Activated CD8-positive, alpha-beta T cell treated with anti-CD3 and anti-CD28 coated beads, Interleukin-2, amount 10 ng/mL, durations not matched to agents 7 days and 5 days (primary cell): ENCODE measurements at places on chromosomes 7 and 10.

GRCh38 chr10:132590752-132591121, 53.1 kb downstream of the INPP5A start:
- DNase-seq: no peak
- no peak overlapping the region for H3K27ac ChIP-seq
- peaks cover 50% of the 10 kb centered on the region for H3K36me3 ChIP-seq
- H3K4me3 ChIP-seq: no peak overlapping the region
- H3K4me1 ChIP-seq: peaks cover 57% of the 10 kb centered on the region

DNA sequence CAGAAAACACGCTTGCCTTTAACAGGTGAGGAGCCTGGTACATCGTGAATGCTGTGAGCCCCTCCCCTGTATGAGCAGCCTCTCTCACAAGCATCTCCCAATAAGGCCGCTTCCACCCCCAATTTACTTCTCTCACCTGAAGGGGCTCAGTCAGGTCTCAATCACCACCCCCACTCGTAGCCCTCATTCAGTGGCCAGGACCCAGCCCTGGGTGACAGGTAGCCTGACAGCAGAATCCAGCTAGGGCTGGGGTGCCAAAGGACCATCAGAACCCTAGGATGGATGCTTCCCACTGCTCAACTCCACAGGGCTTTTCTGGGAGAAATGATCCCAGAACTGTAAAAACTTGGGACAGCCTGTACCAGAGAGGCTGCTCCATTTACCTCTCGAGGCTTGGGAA, 6.4 kb upstream of the NDST2 start:
- no peak for DNase-seq
- no peaks in the 10 kb centered on the region for H3K27me3 ChIP-seq
- H3K27ac ChIP-seq: peak overlapping the region; percentile 15
- H3K4me1 ChIP-seq: no peaks in the 10 kb centered on the region

DNA sequence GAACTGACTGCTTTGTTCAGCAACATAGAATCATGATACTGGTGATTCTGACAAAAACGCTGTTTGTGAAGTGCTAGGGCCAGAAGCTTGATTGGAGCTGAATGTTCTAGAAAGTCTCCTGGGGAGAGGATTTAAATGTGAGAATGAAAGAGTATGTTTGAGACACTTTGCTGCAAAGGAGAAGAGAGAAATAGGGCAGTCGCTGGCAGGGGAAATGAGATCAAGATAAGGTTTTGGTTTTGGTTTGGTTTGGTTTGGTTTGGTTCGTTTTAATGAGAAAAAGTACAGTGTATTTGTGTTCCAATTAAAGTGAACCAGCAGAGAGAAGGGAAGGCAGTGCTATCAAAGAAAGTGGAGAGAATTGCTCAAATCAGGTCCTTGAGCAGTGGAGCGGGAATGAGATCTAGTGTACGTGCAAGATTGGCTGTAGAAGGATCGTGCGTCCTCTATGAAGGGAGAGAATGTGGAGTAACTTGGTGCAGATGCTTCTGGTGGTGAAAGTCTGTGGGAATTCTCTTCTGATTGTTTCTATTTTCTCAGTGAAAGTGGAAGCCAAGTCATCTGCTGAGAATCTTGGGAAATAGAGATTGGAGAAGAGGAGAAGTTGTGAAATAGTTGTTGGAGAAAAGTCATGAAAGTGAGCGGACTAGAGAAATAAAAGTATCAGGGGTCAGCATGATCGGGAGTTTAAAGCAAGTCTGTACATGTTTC, 270.5 kb downstream of the CCDC3 start:
- no peak overlapping the region for H3K4me3 ChIP-seq
- H3K27me3 ChIP-seq: no peaks in the 10 kb centered on the region
- no peak overlapping the region for H3K27ac ChIP-seq
- no peaks in the 10 kb centered on the region for H3K4me1 ChIP-seq
- DNase-seq: no peak
- no peaks in the 10 kb centered on the region for H3K36me3 ChIP-seq

DNA sequence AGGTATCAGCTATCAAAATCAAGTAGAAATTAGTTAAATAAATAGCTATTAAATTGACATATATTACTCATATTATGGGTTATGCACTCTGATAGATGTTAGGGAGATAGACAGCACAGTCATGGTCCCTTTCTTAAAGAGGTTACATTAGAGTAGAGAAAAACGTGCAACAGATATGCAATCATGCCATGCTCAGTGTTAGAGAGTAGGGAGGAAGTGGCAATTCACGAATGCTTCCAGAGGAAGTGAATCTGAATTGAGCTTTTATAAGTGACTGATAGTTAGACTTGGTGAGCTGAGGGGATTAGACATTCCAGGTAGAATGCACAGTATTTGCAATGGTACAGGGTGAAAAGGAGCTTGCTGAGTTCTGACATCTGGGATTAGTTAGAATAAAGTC, 349.8 kb downstream of the NXPH1 start:
- DNase-seq: no peak
- H3K36me3 ChIP-seq: no peaks in the 10 kb centered on the region
- no peak overlapping the region for H3K4me3 ChIP-seq
- H3K27ac ChIP-seq: no peak overlapping the region

DNA sequence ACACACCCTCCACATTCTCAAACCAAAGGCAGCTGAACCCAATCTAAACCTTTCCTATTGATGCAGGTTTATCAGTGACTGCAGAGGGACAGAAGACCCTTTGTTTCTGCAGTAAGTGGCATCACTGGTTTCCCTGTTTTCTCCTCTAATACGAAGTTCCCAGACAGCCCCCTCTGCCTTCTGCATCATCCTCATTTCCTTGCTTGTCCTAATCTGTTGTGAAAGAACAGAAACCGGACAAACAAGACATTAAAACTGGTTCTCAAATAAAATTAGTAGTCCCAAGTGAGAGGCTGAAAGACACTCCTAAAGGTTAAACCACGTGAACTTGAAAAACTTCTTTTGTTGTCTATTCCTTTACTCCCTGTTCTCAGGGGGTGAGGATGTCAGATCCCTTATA, 10.1 kb upstream of the ADRB1 start:
- H3K36me3 ChIP-seq: no peaks in the 10 kb centered on the region
- H3K4me3 ChIP-seq: no peak overlapping the region
- peaks cover 64% of the 10 kb centered on the region for H3K27me3 ChIP-seq
- peaks cover 9% of the 10 kb centered on the region for H3K4me1 ChIP-seq
- DNase-seq: no peak

DNA sequence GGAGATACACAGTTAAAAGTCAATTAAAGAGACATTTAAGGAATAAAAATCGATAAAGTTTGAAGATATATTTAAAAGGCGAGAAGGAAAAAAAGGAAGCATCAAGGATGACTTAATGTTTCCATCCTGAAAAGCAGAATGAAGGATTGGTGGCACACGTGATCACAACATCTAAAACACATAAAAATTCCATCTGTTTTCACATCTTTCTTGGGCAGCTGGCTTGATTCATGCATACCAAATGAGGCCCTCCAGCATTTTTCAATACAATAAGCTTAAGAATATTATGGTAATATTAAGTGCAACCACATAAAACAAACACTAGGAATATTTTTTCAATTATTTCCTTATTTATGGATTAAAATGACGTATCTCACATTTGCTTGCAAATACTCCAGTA, 112.6 kb downstream of the TPK1 start:
- no peaks in the 10 kb centered on the region for H3K36me3 ChIP-seq
- no peaks in the 10 kb centered on the region for H3K4me1 ChIP-seq
- no peak overlapping the region for H3K27ac ChIP-seq
- no peak overlapping the region for H3K4me3 ChIP-seq
- no peak for DNase-seq

DNA sequence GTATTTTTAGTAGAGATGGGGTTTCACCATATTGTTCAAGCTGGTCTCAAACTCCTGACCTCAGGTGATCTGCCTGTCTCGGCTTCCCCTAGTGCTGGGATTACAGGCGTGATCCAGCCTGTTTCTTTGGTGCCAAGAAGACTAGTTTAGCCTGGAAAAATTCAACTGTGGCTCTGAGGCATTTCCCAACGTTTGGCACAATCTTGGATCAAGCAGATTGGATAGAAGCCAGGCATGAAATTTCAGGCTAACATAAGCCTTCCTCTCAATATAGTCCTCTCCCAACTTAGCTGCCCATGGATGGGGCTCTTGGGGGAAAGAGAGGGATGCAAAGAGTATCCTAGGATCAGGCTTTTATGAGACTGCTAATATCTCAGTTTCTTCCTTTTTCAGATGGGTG, 53.8 kb downstream of the APBB1IP start:
- peaks cover 66% of the 10 kb centered on the region for H3K36me3 ChIP-seq
- H3K4me3 ChIP-seq: no peak overlapping the region
- H3K27me3 ChIP-seq: no peaks in the 10 kb centered on the region
- H3K27ac ChIP-seq: no peak overlapping the region
- DNase-seq: no peak

GRCh38 chr7:41910940-41911600, 208.2 kb upstream of the INHBA start:
- peaks cover 10% of the 10 kb centered on the region for H3K27me3 ChIP-seq
- H3K4me1 ChIP-seq: no peaks in the 10 kb centered on the region
- H3K36me3 ChIP-seq: no peaks in the 10 kb centered on the region

- H3K36me3 ChIP-seq: no peaks in the 10 kb centered on the region
- H3K27me3 ChIP-seq: no peaks in the 10 kb centered on the region
- H3K4me1 ChIP-seq: no peaks in the 10 kb centered on the region
- DNase-seq: no peak
- no peak overlapping the region for H3K4me3 ChIP-seq
These were observed 353.1 kb upstream of the LRRTM3 start for GRCh38 chr10:66572700-66573099.

DNA sequence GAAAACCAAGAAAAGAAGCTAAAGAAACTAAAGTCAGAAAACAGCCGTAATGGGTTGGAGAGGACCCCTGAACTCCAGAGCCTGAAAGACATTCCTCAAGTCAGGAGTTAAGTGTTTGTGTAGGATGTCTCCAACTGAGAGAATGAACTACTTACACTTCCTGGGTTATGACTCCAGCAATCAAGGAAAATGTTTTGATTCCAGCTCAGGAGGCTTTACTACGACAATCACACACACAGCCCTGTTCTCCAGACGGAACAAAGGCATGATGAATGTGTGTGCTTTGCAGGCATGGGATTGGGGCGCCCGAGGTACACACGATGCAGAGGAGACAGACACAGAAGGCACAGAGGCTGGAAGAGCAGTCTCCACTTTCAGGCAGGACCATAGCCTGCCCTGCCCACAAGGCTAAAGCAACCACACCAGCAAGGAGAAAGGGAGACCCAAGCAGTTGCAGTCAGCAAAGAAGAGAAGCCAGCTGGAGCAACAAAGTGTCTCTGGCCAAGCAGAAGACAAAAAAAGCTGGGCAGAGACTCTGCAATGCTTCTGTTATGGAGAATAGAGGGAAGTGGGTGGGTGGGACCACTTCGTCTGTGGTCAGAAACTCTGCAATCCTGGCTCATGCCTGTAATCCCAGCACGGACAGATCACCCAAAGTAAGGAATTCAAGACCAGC, 89.1 kb downstream of the GRB10 start:
- H3K27me3 ChIP-seq: no peaks in the 10 kb centered on the region
- H3K36me3 ChIP-seq: no peaks in the 10 kb centered on the region
- peaks cover 5% of the 10 kb centered on the region for H3K4me1 ChIP-seq
- no peak overlapping the region for H3K4me3 ChIP-seq
- no peak for DNase-seq

DNA sequence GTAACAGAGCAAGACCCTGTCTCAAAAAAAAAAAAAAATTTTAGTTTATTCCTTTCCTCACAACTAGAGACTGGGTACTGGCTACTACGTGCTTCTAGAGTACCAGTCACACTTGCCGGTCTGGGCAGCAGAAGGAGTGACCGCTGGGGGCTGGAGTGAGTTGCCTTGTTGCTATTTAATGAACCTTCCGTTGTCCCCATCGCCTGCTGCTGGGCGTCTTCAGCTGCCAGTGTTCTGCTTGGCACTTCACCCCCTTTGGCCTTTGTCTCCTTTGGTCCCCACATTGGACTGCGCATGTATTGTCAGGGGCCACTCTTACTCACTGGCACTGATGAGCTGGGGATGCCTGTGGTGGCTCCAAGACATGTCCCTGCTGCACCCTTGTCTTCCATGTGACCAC, 110.6 kb downstream of the CLEC2L start:
- H3K4me3 ChIP-seq: no peak overlapping the region
- peaks cover 41% of the 10 kb centered on the region for H3K4me1 ChIP-seq
- H3K36me3 ChIP-seq: peaks cover 34% of the 10 kb centered on the region
- H3K27me3 ChIP-seq: no peaks in the 10 kb centered on the region
- DNase-seq: no peak

- no peaks in the 10 kb centered on the region for H3K27me3 ChIP-seq
- no peak overlapping the region for H3K4me3 ChIP-seq
- peaks cover 61% of the 10 kb centered on the region for H3K36me3 ChIP-seq
These were observed 7.0 kb downstream of the AIMP2 start for GRCh38 chr7:6015917-6016652.
